GM19239 (cell line): ENCODE measurements at places on chromosomes 7 and 10.
A peak's percentile ranks its signal among the peaks of the same experiment; 100 is the strongest.

DNA sequence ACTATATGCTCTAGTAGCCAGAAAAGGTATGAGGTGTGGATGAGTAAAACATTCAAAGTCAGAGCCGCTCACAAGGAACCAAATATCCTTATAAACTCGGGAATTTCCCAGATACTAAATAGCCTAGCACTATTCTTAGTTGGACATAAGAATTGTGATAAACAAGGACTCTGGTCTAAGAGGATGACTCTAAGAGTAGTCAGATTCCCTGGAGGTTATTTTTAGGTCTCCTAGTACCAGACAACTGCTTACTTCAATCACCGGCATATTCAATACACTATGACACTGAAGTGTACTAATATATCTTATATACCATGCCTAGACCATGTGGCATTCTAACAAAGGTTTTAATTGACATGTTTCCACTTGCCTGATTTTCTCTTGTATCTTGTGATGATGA, 56.5 kb downstream of the LMBR1 start:
- DNase-seq, result no peak

DNA sequence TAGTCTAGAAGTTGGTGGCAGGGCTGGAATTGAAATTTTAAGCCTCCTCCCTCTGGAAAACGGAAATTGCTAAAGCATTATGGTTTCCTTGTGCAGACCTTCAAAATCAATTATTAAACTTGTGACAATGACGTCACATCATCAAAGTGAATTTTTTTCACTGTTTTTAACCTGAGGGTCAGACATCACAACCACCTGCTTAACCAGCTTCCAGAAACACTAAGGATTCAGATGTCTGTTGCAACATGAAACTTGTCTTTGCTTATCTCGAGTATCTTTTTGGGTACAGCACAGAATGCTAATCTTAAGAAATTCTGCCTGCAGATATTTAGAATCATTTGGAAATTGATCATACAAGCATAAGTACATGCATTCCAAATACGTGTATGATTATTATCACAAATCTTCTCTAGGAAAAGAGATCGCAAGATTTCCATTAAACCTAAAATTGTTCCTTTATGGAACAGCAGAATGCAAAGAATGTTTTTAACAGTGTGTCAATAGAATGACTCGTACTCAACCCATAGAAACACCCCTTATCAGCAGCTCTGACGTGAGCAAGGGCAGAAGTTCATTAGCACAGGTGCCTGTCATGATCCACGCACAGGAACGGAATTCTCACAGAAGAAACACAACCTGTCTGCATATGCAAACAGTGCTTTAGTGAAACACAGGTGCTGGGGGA, 4.1 kb upstream of the GTPBP4 start:
- DNase-seq, result no peak

- no peak for DNase-seq
These were observed 15.5 kb upstream of the PTPRN2 start for GRCh38 chr7:158602905-158603772.

DNA sequence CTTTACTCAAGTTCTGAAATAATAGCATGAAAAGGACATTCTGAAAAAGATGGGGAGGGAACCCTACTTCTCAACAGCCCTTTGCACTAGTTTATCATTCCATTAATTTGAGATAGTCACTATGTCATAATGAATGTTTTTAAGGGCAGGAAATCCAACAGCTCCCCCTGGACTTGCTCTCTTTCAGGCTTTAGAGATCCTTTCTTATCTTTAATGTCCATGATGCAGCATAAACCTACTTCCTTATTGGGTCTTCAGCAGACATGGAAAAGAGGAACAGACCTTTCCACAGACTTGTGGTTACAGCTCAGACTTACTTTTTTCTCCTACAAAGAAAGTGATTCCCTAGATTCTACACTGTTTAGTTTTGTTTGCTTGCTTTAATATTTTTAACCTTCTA, 87.3 kb downstream of the IDE start:
- no peak for DNase-seq

- no peak for DNase-seq
These were observed 273.1 kb downstream of the AGMO start for GRCh38 chr7:15288741-15289140.

- no peak for DNase-seq
These were observed 8.1 kb upstream of the ARHGAP22 start for GRCh38 chr10:48613016-48613415.

- no peak for DNase-seq
These were observed 163.9 kb downstream of the MAD1L1 start for GRCh38 chr7:2068693-2069471.

GRCh38 chr7:130397051-130397757, 16.9 kb downstream of the CPA1 start:
- DNase-seq, result no peak

DNA sequence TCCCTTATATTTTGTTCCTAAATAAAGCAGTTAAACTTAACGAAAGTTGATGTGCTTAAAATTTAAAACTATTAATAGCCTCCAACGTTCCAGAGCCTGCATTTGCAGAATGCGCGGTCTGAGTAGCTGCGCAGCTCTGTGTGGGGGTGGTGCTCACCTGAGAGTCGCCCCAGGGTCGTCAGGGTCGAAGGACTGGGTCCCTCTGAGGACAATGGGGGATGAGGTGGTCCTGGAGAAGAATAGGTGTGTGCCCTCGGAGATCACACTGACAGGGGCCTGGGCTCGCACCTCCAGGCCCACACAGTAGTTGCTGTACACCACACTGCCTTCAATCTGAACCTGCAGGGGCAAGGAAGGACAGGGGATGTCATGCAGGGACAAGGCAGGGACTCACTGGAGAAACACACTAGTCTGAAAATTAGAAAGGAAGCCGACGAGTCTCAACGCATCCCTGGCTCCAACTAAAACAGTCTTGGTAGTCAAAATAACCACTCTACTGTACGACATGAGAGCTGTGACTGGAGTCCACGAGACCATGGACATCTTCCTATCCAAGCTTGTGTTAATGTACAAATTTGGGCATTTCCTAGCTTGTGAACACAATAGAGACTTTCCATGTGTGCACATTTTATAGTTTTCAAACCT, 54.4 kb downstream of the PKD1L1 start:
- no peak for DNase-seq

DNA sequence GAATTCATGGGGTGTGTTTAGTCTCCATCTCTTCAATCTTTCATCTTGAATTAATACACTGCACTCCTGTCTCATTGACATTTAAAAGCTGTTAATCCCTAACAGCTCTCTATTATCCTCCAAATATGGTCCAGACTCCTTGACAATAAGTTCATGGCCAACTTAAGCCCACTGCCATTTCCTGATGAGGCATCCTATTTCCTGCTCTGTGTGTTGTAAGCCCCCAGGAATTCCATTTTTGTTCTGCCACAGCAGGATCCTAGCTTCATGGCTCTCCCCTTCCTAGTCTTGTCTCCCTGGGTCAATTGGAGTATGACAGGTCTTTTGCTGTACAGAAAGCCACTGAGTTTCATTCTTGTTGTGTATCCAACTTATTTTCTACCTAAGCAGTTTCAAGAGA, 218.8 kb downstream of the OTUD1 start:
- no peak for DNase-seq

DNA sequence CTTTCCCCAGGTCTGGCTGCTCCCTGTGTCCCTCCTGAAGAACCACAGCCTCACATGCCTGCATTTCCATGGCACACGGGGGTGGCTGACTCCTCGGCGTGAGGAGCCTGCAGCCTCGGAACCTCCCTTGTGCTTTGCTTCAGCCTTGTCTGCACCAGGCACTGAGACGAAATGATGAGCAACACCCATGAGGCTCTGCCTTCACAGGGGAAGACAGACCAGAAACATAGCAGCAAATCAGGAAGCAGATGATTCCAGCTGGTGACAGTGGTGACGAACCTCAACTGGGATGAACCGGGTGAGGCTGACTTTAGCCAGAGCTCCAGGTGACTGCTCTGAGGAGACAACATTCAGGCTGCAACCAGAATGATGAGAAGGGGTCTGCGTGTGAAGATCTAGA, 84.5 kb upstream of the SMNDC1 start:
- DNase-seq, result no peak

GRCh38 chr7:28687537-28687936, 270.6 kb downstream of the TRIL start:
- DNase-seq, result no peak

GRCh38 chr10:49655099-49655498, 24.4 kb upstream of the C10orf53 start:
- DNase-seq, result no peak

GRCh38 chr10:133475821-133476640, 22.3 kb downstream of the SCART1 start:
- DNase-seq, result no peak

- DNase-seq, result no peak
These were observed 52.7 kb downstream of the HIPK2 start for GRCh38 chr7:139725077-139725476.

- DNase-seq, result no peak
These were observed 15.1 kb upstream of the ZMIZ1 start for GRCh38 chr10:79053481-79054202.

- DNase-seq, result no peak
These were observed 13.0 kb upstream of the NDUFA5 start for GRCh38 chr7:123570390-123571182.

DNA sequence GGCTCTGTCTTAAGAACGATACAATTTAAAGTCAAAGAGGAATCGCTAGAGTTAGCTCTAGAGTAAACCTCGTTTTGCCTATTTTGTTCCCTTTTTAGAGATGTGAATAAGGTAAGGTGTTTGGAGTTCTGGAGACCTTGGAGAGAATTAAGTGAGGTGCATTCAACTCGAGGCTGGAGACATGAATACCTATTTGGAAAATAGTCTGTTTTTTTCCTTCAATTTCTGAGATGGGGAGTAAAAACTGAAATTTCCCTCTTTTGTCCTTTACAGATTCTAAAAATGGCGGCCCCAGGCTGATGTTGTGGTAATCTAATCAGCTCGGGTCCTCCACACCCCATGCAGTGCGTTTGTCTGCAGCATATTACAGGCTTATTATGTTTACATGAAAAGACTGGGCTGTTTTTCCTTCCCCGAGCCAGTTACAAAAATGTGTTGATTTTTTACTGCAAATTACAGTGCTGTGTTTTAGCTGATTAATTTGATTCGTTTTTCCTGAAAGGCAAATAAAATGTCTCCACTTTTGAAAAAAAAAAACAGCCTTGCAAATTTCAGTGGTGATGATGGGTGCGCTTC, 1.5 kb downstream of the KMT2E start:
- no peak for DNase-seq

DNA sequence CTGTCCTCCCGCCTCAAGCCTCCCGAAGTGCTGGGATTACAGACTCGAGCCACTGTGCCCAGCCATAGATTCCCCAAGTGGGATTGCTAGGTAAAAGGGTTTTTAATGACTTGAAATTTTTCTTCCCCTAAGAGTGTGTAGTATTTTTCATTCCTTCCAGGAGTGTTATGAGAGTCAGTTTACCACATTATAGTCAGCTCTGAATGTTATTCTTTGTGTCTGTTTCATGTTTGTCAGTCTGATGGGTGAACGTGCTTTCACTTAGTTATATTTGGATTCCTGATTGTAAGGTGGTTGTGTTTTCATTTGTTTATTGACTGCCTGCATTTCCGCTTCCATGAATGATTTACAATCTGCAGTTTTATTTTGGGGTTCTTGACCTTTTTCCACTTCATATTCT, 6.3 kb downstream of the ZNF212 start:
- no peak for DNase-seq

- DNase-seq, result no peak
These were observed 1.1 kb downstream of the P4HA1 start for GRCh38 chr10:73095481-73096021.

GRCh38 chr10:98458809-98459784, 12.4 kb upstream of the HPS1 start:
- no peak for DNase-seq

DNA sequence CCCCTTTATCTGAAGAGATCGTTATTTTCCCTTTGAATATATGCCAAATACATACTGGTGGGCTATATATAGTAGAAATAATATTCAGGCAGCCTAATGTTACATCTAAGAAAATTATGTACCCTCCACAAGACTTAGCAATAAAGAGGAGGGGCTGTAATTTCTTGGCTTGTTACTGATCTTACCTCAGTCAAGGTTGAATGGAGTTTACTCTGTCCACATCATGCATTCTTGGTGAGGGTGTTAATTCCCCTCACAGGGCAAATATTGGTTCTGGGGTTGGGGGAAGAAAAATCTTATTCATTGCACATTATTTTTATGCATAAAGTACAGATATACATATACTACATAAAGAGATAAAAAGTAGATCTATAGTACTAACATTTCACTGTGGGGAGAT, 145.8 kb upstream of the ANK3 start:
- DNase-seq, result no peak

GRCh38 chr10:111243126-111243525, 166.3 kb downstream of the ADRA2A start:
- DNase-seq, result no peak

DNA sequence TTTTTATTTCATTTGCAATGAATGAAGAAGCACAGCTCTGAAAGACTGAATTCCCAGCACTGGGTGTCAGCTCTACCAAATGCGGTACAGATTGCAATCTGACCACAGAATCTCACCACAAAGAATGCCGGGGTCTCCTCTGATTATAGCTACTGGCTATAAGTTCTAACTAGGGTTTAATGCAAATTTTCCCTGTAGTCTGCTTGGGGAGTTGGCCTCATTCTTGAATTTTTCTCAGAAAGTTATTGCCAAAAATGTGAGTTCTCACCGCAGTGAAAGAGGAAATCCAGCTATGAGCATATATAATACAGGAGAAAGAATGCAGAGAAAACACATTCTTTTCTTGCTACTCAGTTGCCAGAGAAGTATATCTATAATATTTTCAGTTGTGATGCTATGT, 1255.7 kb upstream of the LRRTM3 start:
- no peak for DNase-seq

DNA sequence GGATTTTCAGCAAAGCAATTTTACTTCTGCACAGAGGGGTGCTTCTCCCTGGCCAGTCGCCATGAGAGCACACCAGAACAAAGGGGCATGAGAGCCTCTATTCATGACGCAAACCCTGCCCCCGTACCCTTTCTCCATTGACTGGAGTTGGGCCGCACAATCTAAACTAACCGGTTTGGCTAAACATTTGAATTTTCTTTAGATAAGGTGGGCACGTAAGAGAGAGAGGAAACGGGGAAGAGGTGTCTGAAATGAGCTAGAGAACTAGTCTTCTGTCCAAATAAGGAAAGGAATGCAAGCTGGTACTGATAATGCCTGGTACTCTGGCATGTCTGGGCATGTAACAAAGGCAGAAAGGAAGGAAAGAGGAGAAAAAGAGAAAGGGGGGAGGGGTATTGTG, 13.2 kb upstream of the SCIN start:
- DNase-seq, result no peak

- no peak for DNase-seq
These were observed 2.9 kb upstream of the WDFY4 start for GRCh38 chr10:48681740-48682139.

- DNase-seq, result peak; percentile 55
These were observed 1.8 kb downstream of the SNCG start for GRCh38 chr10:86960003-86960862.

GRCh38 chr7:46210467-46210866, 289.4 kb upstream of the IGFBP3 start:
- DNase-seq, result no peak

DNA sequence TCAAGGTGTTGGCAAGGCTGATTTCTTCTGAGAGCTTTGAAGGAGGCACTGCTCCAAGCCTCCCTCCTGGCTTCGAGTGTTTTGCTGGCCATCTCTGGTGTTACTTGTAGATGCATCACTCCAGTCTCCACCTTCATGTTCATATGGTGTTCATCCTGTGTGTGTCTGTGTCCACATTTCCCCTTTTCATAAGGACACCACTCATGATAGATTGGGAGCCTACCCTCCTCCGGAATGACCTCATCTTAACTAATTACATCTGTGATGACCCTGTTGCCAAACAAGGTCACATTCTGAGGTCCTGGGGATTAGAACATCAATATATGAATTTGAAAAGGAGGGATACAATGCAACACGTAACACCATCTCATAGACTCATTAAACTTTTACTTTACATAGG, 119.0 kb downstream of the CREB5 start:
- DNase-seq, result no peak
